ENCODE measurements at places on chromosomes 4 and X.

DNA sequence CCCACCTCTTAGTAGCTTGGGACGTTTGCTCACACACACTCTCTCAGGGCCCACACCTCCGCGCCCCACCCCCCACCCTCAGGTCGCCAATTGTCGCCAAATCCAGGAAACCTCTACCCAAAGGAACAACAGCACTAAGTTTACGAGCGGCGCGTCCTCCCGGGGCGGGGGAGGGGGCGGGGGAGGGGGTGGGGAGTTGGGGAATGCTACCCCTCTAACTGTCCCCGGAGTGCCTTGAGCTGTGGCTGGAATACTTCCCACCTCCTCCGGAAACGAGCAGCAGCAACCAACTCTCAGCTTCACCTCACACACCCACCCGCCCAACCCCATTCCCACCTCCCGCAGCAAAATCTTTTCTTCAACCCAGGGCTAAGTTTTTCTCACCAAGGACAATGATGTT lies 135.6 kb upstream of the ZIC3 start:
- DNase-seq, result no peak

GRCh38 chr4:107835406-107835805 lies 10.7 kb downstream of the SGMS2 start:
- DNase-seq, result no peak

- no peak for DNase-seq
These were observed 39.2 kb upstream of the ASMTL start for GRCh38 chrX:1491851-1492349.

DNA sequence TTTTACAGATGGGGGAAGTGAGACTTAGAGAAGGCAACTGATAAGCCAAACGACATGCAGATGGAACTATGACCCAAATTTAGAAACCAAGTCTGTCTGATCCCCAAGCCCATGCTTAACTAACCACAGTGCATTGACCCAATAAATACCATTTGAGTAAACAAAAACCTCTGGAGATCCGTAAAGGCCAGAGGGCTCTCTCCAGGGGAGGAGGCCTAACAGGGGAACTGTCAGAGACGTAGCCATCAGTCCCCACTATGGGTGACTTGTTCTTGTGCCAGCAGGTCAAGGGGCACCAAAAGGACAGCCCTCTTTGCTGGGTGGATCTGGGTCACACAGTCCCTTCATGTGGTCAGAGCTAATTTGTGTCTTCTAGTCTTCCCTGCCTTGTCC lies 420.2 kb downstream of the BCOR start:
- no peak for DNase-seq

- no peak for DNase-seq
These were observed 70.4 kb downstream of the STARD8 start for GRCh38 chrX:68717663-68718442.

DNA sequence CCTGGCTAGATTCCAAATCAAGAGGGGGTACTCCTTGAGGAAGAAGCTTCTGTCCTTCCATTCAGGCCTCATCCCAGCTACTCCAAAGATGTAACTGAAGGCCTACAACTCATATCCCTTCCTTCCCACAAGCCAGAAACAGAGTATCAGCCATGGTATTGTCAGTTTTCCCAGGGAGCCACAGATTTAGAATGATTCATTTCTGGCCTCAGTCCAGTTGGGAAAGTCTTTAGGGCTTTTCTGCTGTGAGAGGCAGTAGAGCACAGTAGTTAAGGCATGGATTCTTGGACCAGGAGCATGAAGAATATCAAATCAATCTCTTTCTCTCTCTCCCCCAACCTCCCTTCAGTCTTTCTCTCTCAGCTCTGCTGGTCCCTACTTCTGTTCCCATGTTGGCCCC lies 505.0 kb downstream of the BCOR start:
- DNase-seq, result no peak

GRCh38 chr4:75696071-75696470 lies 22.9 kb upstream of the G3BP2 start:
- DNase-seq, result peak; percentile 57

- DNase-seq, result no peak
These were observed 176.3 kb upstream of the EDA2R start for GRCh38 chrX:66815227-66815626.

- no peak for DNase-seq
These were observed 567.8 kb downstream of the TRIML1 start for GRCh38 chr4:188707036-188707435.

GRCh38 chr4:5198656-5199541 lies 147.6 kb downstream of the STK32B start:
- no peak for DNase-seq

- no peak for DNase-seq
These were observed 822.0 kb upstream of the SLIT2 start for GRCh38 chr4:19429684-19430083.

All from tongue (tissue), 3 donors.